Kidney capillary endothelial cell (primary cell): ENCODE measurements at places on chromosomes 12 and 14.
A peak's percentile ranks its signal among the peaks of the same experiment; 100 is the strongest.

DNA sequence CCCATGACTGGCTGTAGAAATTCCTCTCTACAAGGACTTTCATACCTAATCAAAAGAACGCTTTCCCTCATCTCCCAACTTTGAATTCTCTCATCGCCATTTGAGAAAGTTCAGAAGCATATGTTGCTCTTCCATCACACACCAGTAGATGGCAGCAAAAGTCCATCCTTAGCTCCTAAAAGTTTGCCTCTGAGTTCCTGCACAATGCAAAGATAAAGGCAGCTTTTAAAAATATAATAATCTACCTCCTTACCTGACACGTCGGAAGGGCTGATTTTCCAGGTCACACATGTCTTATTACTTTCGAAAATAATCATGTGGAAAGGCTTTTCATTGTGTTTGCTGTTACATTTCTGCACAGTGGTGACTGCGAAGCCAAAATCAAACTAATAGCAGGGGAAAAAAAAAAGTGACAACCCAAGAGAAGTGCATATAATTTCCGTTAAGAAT is 456.7 kb upstream of the SEL1L start:
- peak; percentile 32 for DNase-seq

GRCh38 chr12:95102916-95103671 is 29.7 kb upstream of the NR2C1 start:
- no peak for DNase-seq

DNA sequence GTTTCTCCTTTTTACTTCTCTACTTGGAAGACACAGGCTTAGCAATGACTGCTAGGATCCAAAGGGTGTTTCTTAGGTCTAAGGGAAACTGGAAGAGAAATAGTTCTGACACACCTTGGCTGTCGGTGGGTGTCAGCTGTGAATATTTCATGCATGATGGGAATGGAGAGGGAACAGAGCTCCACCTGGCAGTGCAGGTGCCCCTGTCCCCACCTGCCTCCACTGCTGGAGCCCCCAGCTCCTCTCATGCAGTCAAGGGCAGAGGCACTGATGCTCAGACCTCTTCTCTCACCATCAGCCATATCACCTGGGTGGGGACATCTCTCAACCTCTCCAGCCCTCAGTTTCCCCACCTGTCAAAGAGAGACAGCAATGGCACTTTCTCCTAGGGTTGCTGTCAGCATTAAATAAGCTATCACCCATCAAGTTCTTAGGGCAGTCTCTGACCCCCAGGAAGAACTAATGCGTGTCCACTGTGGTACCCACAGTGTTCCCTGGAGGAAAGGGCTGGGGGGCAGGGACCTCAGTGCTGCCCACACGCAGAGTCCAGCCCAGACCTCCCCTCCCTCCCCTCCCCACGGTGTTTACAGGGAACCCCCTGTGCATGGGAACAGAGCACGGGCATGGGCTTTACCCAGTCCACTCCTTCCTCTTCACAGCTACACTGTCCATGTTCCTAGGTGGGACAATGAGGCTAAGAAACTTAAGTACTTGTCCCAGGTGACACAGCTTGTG is 69.1 kb downstream of the C14orf132 start:
- DNase-seq = no peak

DNA sequence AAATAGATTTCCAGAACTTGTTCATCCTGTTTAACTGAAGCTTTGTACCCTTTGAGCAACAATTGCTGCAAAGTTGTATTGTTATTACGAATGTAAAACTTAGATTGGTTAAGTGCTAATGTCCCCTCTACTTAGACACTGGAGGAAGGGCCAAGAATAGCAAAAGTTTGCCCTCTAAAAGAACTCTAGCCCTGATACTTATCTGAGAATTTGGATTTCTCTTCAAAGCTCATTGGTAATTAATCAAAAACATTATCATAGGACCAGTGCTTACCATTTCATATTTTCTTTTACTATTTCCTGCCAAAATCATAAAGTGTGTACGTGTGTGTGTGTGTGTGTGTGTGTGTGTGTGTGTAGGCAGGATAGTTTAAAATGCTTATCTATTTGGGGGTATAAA is 58.2 kb downstream of the LMNTD1 start:
- no peak for DNase-seq

DNA sequence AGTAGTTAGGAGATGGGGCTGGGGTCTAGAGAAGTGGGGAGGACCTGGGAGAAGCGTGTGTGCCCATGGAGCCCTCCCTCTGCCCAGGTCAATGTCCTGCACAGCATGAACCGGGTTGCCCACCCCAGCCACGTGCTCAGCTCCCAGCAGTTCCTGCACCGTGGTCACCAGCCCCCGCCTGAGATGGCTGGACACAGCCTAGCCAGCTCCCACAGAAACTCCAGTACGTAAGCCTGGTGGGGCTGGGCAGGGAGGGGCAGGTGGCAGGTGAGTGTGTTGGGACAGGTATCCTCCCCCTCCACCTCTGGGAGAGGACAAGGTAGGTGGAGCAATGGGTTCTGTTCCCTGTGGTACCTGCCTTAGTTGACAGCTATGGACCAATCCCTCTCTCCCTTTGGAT is 20.7 kb downstream of the CLSTN3 start:
- no peak for DNase-seq

DNA sequence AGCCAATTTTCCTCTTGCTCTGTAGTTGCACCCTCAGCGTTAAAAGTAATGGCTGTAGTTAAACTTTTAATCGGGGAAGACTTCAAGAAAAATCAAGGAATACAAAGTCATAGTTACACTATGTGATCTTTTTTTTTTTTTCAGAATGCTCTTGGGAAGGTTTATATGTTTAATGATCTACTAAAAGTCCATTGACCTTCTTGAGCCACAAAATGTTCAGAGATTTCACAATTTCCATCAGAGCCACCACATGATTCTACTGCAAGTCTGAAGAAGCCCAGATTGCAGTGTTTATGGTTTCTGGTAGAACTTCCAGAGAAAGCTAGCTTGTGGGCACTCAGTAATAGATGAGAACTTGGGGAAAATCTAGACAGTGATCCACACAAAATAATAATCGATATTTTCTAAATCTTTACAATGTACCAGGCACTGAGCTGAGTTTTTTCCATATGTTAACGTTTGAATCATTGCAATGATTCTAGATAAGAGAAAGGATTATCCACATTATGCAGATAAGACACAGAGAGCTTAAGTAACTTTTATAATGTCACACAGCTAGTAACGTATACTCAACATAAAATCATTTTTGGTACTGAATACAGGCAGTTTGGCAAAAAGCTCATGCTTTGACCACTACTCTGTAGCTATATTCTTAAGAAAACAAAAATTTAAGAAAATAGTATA is 38.3 kb downstream of the GYS2 start:
- DNase-seq = no peak

DNA sequence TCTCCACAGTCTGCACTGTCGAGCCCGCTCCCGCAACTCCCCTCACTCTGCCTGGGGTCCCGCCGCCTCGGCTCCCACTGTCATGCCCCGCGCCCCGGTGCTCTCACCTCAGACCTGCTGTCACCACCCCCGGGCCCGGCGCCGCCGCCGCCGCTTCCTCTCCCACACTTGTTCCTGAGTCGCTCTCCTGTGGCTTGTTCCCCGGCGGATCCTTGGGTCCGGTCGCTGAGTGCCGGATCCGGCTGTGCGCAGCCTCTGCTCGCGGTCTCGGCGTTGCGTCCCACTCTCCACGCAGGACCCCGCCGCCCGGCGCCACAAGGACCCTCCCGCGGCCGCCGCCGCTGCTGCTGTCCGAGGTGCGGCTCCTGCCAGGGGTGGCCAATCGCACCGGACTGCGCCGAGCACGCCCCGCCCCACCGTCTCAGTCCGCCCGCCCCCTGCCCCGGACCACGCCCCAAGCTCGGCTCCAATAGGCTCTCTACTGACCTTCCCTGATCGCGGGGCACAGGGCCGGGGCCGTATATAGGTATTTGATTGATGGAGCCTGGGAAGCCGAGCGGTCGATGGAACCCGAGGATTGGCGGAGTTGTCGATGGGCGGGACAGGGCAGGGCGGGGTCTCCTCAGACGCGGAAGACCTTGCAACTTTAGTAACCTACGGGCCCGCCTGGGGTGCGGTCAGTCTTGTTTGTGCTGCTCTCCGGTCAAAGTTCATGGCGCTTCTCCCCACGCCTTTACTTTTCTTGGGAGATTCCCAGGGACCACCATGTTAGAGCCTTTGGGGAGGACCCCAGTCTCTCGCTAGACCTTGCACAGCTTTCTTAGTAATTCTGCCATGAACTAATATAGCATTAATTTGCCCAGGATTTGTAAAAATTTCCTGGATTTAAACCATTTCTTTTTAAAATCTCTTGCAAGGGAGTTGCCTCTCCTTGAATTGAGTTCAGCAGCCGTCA is at the start of gene TAOK3:
TAOK3 (minus strand) TSS at position 367 of the 955 bp plus-strand sequence. CDS start 117,340 bp downstream, outside the sequence.
- DNase-seq = peak; percentile 96

- DNase-seq = no peak
Measured at GRCh38 chr14:73477618-73478266, 13.0 kb upstream of the RIOX1 start.

- no peak for DNase-seq
Measured at GRCh38 chr12:41103614-41104013, 84.5 kb upstream of the PDZRN4 start.

GRCh38 chr12:28369483-28369882 is 179.2 kb downstream of the CCDC91 start:
- no peak for DNase-seq

GRCh38 chr12:109497675-109498074 is 20.2 kb downstream of the UBE3B start:
- DNase-seq = no peak

DNA sequence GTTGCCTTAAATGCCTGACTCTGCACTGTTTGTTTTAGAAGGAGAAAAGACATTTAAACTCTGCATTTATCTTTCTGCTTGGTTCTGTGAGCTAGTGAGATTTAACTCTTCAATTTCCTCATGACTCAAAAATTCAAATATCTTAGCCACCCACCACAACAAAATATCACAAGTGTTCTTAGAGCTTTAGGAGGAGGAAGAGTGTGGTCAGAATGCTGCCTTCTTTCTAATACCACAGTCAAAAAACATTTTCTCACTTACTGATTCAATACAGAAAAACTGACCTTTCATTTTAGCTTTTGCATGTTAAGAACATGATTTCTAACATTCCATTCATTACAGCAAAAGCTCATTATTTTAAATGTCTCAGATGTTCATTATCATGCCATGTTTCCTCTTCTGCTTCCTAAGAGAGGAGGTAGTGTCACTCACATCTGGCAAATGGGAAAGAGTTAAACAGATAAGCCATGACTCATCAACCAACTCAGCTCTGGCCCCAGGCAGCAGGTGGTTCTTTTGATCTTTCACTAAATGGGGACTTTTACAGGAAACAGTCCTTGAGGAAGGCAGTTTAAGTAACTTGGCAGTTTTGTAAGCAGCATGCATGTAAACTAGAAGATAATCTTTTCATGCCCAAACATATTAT is 56.4 kb upstream of the RNU6-8 start:
- DNase-seq = no peak

DNA sequence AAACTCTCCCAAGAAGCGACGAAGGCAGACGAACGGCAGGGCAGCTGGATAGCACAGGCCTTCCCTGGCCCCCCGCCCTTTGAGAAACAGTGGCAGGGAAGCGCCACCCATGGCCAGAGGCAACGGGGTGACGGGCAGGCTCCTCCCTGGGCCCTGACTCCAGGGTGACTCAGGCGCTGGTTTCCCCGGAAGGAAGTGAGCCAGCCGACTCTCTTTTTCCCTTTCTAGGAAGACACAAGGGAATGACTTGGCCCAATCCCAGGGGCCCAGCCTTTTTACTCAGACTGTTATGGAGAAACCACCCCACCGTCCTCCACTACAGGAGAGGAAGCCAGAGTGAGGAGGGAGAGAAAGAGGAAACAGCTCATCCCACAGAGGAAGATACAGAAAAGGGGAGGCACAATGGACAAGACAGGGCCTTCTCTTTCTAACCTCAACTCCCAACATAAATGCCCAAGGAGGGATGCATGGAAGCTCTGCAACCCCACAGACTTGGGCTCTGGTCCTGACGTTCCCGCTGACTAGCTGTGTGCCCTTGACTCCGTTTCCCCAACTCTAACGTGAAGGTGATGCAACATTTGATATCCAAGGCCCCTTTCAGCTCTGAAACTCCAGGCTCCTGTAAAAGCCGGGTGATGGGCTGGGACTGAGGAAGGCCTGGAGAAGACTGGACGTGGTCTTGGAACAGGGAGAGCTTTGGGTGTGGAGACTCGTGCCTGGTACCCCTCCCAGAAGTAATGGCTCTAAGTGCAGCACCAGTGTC is 27.9 kb downstream of the ACTN1 start:
- peak; percentile 80 for DNase-seq

GRCh38 chr14:72443991-72444441 is 449.9 kb downstream of the DPF3 start:
- no peak for DNase-seq

GRCh38 chr12:50901685-50902113 is 50.6 kb upstream of the HIGD1C start:
- no peak for DNase-seq

GRCh38 chr12:42762395-42762925 is 172.9 kb upstream of the PRICKLE1 start:
- DNase-seq = no peak

DNA sequence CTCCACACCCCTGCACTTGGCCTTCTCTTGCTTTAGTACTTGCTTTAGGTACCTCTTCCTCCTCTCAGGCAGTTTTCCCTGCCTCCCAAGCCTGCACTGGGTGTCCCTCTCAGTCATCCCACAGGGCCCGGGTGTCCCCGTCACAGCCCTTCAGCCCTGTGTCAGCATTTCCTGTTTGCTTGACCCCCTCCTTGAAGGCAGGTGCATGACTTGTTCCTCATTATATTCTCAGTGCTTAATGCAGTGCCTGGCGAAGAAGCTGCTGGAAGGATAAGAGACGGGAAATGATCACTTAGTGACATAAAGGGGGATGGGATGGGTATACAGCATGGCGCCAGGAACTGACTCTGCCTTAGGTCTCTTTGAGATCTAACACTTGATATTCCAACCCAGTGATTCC is 61.5 kb downstream of the IQSEC3 start:
- DNase-seq = no peak

DNA sequence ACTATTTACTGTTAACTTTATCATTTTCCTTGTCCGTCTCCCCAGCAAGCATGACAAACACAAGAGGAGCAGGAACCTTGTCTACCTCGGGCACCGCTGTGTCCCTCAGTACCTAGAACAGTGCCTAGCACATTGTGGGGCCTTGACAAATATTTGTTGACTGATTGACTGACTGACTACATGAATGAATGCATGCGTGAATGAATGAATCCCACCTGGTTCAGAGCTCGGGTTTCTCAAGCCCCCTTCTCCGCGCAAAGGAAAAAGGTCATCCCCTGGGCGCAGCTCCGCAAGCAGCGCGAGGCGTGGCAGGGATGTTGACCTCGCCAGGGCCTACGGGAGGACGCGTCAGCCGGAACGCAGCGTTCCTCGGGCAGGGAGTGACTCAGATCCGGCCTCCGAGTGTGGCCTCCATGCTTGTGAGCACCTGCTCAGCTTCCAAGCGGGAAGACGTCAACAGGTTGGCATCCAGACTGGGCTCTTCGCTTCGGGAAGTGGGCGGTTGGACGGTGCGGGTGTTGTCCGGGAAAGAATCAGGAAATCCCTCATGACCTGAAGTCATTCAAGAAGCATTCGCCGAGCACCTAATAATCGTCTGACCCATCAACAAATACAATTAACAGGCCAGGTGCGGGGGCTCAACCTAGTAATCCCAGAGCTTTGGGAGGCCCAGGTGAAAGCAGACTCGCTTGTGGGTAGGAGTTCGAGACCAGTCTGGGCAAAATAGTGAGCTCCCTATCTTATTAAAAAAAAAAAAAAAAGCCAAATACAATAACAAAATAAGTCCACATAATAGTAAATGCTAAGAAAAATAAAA is 13.9 kb upstream of the UBC start:
- peak; percentile 93 for DNase-seq
